ENCODE measurements at places on chromosomes 12 and 14.

DNA sequence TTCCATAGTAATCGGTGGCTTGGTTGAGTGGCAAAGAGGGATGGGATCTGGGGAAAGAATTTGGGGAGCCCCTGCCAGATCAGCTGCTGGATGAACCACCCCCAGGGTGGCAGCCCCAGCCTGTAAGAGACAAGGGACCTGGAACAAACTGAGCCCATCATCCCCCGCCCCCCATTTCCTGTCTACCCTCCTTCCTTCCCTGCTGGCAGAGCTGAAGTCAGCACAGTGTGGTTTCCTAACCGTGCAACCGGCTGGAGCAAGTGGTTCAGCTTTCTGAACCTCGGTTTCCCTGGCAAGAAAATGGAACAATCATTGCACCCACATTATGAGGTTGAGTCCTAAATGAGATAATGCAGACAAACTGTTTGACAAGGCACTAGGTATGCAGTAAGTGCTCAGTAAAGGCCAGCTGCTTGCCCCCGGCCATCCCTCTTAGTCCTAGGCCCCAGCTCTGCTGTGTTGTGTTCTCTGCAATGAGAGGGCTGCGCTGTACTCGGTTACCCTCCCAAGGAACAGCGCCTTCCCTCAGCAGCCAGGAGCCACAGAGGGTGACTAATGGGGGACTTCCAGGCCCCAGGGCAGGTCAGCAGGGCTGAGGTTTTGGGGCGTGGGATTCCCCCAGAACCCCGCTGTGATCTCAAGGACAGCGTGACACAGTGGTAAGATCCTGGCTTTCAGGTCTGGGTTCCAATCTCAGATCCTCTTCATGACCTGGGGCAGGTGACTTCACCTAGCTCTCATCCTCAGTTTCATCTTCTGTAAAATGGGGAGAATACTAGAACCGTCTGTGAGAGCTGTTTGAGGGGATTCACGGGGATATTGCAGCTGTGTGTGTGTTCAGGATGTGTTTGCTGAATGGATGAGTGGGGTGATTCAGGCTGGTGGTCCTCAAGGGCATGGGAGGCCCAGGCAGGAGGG is 16.5 kb downstream of the SELPLG start:
- no peak for DNase-seq

- peak; percentile 54 for DNase-seq
These were observed 40.9 kb upstream of the CAPRIN2 start for GRCh38 chr12:30795410-30796312.

GRCh38 chr12:52488736-52489135 is 4.3 kb downstream of the KRT6A start:
- no peak for DNase-seq

- no peak for DNase-seq
These were observed 6.6 kb upstream of the SMIM10L1 start for GRCh38 chr12:11164384-11164783.

- DNase-seq, result no peak
These were observed 86.8 kb downstream of the RFLNA start for GRCh38 chr12:124381456-124382296.

DNA sequence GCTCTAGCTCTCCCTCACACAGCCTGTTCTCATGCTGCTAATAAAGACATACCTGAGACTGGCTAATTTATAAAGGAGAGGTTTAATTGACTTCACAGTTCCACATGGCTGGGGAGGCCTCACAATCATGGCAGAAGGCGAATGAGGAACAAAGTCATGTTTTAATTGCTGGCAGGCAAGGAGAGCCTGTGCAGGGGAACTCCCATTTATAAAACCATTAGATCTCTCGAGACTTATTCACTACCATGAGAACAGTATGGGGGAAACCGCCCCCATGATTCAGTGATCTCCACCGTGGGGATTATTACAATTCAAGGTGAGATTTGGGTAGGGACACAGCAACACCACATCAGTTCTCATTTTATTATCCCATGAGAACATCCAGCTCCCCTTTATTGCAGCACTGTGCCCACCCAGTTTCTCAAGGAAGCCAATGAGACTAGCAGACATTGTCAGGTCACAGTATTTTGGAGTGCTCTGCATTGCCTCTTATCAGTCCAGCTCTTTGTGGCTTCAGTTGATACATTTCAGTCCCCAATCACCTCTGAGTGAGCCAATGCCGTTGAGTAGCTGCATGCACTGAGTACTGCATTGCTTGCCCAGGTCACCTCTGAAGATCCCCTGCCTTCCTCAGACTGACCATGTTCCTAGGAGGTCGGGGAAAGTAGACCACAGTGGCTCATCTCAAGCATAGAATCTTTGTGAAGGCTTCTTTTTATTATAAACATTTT is 131.2 kb downstream of the CRADD start:
- DNase-seq, result no peak

DNA sequence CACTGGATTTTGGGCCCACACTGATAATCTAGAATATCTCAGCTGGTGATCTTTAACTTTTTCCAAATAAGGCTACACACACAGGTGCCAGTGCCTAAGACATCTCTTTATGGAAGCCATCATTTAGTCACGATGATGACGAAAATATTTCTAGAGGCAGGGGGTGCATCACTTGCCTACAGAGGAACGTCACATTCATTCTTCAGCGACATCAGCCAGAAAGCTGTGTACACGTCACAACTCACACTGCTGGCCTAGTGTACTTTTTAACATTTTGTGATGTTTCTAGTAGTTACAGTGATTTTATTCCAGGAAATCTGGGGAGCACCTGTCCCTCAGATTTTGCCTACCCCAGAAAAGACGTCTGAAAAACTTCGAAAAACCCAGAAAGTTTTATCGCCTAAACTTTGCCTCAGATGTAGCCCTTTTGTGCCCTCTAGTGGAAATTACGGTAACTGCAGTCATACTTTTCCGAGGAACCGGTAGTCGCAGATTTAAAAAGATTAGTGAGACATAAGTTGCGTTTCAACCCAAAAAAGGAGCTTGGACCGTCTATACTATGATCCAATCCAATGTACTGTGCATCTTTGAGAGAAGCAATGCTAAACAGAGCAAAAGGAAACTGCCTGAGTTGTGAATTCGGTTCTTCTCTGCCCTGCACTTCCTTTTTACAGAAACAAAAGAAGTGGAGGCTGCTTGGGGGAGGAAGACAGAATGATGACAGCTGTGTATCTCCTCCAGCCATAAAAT is 64.3 kb upstream of the STON2 start:
- DNase-seq, result peak; percentile 73

DNA sequence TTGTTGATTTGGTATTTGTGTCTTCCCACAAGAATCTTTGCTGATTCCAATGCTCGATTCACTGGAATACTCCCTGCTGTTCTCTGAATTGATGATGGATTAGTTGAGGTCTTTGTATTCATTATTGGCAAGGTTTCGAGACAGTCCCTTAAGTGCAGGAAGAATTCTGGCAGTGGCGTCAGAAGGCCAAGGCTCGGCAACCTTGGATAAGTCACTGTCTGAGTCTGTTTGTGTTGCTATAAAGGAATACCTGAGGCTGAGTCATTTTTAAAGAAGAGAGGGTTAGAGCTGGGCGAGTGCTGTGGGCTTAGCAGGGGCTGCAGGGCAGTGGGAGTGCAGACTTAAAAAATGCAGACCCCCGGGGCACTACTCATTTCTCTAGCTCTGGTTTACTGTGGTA is 56.9 kb downstream of the CHST11 start:
- no peak for DNase-seq

Measured in neural crest cell (in vitro differentiated cells).